ENCODE measurements at places on chromosomes 2 and 18.

GRCh38 chr2:181185421-181185820, 205.0 kb downstream of the UBE2E3 start:
- DNase-seq, result no peak

DNA sequence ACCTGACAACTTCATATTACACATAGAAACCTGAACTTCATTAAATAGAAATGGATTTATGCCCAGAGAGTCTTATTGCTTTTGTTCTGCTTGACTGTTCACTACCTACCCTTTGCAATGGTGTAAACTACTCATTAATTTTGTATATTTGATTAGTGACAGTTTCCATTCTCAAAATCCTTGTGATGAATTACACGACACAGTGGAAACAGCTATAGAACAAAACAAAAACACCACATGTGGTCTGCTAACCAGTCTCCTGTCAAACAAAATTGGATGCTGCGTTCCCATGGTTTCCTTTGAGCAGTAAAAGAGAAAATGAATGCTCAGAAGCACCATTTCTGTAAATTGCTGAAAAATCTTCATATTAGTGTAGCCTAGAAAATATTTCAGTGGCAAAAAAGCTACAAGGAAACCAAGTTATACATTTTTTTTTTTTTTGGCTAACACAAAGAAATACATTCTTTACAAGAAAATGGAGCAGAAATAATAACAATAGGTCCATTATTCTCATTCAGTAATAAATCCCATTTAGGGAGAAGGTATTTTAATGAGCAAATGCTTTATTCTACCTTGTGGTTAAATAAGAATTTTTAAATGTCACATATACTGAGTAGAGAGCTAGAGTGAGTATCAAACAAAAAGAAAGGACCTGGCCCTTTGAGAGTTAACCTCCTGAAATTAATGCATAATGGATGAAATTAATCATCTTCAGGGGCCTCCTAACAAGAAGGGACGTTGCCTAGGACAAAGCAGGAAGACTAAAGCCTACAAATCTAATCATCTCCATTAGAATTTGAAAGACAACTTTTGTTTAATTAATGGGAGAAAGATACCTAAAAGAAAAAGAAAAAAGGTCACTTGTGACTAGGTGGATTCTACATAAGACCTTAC, 355.1 kb upstream of the ZC3H15 start:
- no peak for DNase-seq

DNA sequence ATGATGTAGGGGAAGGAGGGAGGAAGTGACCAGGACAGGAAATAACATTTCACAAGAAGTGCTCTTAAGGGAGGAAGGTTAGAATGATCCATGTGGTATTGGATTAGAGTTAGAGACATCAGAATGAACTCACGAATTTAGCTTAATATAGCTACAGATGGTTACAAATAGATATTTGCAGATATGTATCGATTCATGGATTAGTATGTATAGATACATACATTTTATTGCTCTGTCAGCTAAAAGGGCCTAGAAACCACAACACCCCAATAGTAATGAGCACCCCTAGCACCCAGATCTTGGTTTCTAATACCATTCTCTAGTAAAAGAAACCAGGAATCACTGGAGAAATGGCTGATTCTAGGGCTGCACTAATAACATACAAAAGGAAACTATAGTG, 59.6 kb upstream of the LTBP1 start:
- DNase-seq, result no peak

- DNase-seq, result no peak
These were observed 6.4 kb upstream of the PSMD1 start for GRCh38 chr2:231050018-231050901.
